ENCODE measurements at places on chromosomes 1 and 21. TPM values are rescaled to one million over a fixed set of nuclear protein-coding genes. Genes with fewer than 3 reads are reported as not detected.

The RHOU gene
- total RNA-seq: 1.8 TPM

The CHRM3 gene
- 0.19 TPM for total RNA-seq

The ANGPTL3 gene
- not detected for total RNA-seq

DNA sequence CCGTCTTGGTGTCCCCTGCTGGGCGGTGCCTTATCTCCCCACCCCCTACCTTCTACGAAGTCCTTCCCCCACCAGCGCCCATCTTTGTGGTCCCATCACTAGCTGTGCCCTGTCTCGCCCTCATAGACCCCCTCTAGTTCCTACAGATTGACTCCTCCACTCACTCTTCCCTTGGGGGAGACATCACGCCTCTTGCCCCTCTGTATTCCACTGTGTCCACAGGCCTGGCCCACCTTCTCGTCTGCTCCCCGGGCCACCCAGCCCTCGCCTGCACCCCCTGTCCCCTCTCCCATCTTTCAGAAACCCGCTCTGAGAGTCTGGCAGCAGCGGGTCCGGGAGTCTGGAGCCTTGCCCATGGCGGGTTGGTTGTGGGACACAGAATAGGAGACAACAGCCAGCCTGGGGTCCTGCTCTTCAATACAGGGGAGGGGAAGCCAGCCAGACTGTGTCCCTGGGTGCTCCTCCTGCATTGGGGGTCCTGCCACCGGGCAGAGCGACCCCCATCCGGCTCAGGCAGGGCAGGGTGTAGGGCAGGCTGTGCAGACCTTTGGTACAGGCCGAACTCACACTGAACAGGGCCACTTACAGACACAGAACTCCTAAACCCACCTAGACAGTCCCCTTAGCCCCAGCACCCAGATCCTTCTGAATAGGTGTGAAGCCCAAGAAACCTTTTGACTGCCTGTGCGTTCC, 1.1 kb downstream of the RNF187 start:
- no peak for DNase-seq

GRCh38 chr1:40708750-40709099, 17.2 kb downstream of the NFYC start:
- no peak for DNase-seq

Data from T-cell (primary cell).